ENCODE measurements at places on chromosomes 6 and 20.

DNA sequence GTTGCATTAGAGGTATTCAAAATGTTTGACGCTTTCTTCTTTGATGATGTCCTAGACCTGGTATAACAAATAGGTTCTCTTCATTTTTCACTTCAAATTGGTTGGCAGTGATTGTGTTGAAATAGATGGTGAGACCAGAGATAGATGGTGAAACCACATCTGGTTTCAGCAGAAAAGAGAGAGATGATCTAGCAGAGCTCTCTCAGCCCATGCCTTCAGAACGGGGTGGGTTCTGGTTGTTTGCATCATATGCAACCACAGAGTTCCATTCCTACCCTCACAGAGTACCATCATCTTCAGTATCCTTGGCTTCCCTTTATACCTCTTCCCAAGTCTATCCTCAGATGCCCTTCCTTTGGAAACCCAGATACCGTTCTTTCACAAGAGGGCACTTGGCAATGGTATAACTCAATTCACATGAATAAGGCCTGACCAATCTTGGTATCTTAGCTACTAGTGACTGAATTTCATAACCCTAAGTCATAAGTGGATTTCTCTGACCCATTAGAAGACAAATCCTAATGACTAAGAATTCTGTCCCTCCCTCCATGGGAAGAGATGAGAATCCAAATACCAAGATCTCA is 93.7 kb downstream of the UBE3D start:
- DNase-seq: no peak

GRCh38 chr20:46582648-46583047 is 32.2 kb upstream of the OCSTAMP start:
- DNase-seq: no peak

GRCh38 chr6:72616406-72617015 is 5.4 kb upstream of the KCNQ5 start:
- no peak for DNase-seq

DNA sequence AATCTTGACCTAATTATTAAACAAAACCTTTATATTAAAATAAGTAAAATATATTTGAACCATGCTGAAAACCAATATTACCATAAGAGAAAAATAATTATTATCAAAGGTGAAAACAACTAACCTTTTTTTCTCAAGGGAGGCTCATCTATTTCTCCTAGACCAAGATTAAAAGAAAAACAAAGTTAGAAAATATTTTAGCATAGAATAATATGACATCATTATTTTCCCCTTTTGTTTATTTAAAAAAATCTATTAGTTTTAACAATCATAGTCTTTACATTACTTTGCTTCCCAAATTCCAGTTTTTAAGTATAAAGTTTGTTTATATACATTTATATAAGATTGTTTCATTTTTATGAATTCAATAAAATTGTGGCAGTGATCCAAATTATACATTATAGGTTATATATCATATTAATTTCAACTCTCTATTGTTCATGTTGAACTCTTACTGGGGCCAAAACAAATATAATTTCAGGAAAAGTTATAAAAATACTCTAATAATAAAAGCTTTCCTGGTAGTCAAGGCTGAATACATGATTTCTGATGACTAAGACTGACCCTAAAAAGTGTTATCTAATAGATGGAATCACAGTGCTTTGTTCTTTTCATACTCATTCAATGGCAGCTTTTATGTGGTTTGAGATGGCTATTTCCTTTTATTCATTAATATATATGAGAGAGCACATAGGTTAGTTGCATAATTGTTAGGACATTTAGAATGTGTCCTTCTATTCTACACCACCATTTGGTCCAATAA is 89.4 kb downstream of the TRDN start:
- DNase-seq: no peak

GRCh38 chr6:11236915-11237314 is 4.4 kb upstream of the NEDD9 start:
- DNase-seq: no peak

DNA sequence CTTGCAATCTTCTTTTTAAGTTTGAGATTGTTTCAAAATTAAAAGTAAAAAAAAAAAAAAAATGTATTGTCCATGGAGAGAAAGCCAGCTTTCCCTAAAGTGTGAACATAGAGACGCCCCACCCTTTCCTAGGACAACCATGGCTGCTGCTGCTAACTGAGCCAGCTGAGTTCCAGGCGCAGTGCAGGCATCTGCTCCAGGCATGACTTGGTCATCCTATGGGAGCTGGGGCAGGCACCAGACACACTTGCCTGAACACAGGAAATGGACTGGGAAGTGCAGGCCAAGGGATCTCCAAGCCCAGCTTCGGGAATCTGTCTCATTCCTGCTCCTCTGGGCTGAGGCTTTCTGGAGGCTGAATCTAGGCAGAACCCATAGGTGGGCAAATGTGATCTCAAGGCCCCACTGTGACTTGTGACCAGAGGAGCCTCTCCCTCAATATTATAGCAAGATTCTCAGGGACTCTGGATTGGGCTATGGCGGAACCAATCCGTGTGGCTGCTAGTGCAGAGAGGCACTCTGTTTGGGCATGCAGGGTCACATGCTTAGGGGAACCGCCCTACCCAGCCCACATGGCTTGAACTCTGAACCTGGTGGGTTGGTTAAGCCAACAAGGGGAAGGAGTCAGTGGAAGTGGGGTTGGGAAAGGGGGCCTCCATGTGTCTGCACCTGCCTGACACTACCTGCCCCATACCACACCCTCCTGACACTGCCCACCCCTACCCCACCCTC is 138.2 kb upstream of the CST7 start:
- no peak for DNase-seq

- DNase-seq: no peak
Observed at GRCh38 chr20:16692009-16692408, 37.8 kb upstream of the SNRPB2 start.

GRCh38 chr6:76814496-76815458 is 648.5 kb downstream of the HTR1B start:
- no peak for DNase-seq

DNA sequence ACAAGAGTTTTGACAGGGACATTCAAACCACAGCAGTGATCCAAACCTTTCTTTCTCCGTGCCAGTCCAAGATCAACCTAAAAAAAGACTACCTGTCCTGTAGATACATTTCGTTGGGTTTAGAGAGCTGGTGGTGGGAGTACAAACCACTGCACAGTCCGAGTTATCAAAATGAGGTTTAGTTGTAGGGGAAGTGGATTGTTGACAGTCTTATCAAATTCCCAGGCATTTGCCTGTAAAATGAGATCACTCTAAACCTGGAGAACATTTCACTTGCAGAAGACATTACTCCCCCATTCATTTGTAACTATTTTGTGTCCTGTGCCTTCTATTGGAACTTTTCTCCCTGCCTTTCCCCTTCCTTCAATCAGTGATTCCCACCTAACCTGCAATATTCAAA is 469.6 kb upstream of the JARID2 start:
- no peak for DNase-seq

- no peak for DNase-seq
Observed at GRCh38 chr6:3534599-3534998, 77.7 kb upstream of the SLC22A23 start.

GRCh38 chr6:108117427-108118358 is 43.2 kb upstream of the OSTM1 start:
- no peak for DNase-seq

- no peak for DNase-seq
Observed at GRCh38 chr6:137879885-137880745, 13.1 kb downstream of the TNFAIP3 start.

DNA sequence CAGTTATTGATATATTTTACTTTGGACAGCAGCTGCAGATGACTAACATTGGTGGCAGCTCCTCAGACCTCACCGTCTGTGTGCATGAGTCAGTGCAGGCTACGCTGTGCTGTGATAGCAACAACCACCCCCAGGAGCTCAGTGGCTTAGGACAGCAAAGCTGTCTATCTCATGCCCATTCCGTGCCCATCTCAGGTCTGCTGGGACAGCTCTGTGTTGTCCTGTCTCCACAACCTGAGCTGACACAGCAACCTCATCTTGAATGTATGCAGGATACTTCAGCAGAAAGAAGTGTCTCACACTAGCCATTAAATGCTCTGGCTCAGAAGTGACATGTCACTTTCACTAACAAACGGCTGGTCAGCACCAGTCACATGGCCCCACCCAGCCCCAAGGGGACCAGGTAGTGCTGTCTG is 47.7 kb downstream of the BANF2 start:
- no peak for DNase-seq

- DNase-seq: no peak
Observed at GRCh38 chr6:170266061-170266825, 24.6 kb downstream of the DLL1 start.

GRCh38 chr6:35011096-35012041 is 122.3 kb downstream of the ANKS1A start:
- DNase-seq: no peak

- DNase-seq: no peak
Observed at GRCh38 chr20:2750491-2751251, 49.8 kb downstream of the CPXM1 start.

DNA sequence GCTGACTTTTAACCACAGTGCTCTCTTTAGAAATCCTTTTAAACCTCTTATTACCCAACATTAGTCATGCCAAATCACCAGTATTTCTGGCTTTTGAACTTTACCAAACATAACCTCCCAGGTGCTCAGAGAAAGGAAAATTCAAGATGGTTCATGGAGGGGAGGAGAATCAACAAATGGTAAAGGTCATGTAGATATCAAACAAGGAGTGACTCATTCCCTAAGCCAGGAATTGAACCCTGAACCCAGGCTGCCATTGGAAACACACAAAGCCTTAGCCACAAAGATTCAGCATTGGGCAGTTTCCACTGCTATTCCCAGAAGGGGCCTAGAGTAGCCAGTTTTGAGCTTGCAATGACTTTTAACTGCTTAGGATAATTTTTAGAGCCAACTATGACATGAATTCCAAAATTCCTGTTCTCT is 21.6 kb upstream of the ENTPD6 start:
- DNase-seq: no peak

- no peak for DNase-seq
Observed at GRCh38 chr20:63980317-63980805, 571 bp upstream of the PRPF6 start.

DNA sequence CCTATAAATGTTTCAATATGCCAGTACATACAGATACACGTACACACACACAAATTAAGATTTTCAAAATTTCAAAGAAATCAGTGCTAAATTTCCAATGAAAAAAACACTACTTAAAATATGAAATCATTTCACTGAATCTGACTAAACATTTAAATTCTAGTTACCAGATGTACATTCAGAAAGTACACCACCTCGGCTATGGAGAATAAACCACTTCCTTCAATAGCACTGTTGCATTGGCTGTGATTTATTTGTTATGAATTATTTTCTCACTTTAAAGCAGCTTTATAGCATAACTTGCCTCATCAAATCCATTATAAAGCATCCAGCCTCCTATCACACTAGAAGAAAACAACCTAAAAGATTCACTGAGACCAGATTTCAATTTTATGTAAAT is 36.6 kb downstream of the HBS1L start:
- DNase-seq: no peak

GRCh38 chr6:31386099-31386498 is 17.3 kb upstream of the MICA start:
- DNase-seq: no peak

- DNase-seq: peak; percentile 70
Observed at GRCh38 chr6:33197431-33198048, 2.9 kb downstream of the RXRB start.

DNA sequence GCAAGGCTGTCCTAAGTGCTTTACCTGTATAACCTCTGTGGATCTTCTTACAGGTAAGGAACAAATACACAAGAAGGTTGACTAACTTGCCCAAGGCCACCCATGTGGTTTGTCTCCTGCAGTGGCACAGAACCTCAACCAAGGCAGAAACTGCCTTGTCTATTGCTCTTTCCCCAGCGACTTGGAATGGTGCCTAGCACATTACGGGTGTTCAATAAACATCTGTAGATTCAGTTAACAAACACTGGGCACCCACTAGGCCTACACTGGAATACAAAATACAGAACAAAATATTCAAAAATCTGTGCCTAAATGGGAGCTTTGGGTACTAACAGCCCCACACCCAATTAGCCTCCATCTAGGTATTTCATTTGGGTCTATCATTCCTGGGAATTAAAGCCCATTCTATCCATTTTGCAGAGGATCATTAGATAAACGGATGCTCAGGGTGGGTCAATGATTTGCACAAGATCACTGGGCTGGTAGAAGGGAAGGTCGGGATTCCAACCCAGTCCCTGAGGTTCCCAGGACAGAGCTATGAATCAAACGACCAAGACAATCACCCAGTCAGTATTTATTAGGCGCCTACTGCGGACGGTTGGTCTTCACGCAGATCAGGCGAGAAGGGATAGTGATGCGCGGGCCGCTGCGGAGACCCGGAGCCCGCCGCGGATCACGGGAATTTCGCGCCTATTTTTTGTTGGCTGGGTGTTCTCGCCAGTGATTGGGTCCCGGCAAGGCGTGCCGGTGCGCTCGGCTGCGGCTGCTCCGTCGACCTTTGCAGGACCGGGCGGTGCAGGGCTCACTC is at the start of gene STK35:
STK35 (plus strand) TSS at position 771 of the 808 bp plus-strand sequence. CDS start 55 bp downstream, outside the sequence.
- no peak for DNase-seq

- no peak for DNase-seq
Observed at GRCh38 chr20:4929686-4930397, 71.5 kb downstream of the SLC23A2 start.

DNA sequence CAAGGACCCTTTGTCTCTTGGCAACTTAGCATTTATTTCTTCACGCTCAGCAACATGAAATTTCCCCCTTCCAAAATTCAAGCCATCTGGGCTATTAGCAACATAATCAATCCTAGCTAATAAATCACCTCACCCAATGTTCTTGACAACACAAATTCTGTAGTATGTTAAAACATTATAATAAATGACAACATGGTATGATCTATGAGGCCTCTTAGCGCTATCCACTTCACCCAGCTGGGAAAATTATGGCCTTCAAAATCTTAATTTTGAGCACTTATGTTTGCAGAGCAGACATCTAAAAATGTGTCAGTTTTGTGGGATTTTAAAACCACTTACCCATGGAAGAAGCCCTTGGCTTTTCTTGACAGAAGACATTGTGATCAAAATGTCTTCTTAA is 181.9 kb downstream of the HDGFL1 start:
- DNase-seq: no peak

GRCh38 chr20:2544211-2544610 is 7.8 kb downstream of the TMC2 start:
- DNase-seq: no peak

DNA sequence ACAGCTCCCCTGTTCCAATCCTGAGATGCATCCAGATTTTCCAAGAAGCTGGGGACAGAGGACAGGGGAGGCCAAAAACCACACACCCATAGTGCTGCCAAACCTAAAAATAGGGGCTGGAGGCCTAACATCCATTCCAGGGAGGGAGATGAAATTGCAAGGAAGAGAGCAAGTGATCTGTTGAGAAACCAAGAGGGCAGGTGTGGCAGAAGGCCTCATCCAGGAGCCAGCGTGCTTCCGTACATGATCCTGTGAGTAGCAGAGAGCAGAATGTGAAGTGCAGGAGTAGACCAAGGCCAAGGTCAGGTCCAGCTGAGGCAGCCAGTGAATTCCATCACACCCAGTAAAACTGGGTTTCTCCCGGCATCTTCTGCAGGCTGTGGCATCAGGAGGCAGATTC is 167.7 kb upstream of the RIN2 start:
- no peak for DNase-seq

Measured in H1 (cell line).